ENCODE measurements at places on chromosomes 2 and 18. TPM values are rescaled to one million over a fixed set of nuclear protein-coding genes. Genes with fewer than 3 reads are reported as not detected.

GRCh38 chr18:74518456-74519295 lies 15.6 kb upstream of the CNDP1 start:
- DNase-seq: no peak

DNA sequence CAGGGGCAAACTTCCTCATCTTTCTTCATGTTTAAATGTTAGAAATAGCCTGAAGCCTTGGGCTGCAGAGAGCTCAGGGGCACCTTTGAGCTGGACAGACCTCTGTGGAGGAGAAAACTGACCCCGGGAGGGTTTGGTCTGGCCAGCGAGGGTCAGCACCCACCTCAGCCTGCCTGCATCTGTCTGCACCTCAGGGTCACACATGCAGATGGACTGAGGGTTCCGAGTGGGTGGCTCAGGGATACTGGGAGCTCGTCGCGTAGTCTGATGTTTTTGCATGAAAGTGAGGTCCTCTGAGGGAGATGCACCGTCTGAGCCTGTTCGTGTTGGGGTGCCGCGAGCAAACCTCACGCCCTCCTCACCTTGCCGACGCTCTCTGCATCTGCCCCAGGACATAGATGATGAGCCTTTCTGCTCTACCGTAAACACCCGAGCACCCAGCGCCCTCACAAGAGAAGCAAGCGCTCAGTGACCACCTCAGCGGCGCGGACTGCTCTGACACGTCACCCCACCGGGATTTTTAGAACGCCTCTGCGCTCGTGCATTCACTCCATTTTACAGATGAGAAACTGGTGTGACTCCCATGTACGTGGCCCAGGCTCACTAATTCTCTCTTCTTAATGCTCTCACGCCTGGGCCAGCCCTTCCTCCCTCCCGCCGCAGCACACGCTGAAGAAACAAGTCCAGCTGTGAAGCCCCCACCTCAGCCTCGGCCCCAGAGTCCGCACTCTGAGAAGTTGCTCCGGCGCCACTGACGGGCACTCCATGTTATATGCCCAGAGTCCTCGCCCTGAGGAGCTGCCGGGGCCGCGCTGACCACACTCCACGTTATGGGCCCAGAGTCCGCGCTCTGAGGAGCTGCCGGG lies 9.5 kb downstream of the KCNG2 start:
- no peak for DNase-seq

DNA sequence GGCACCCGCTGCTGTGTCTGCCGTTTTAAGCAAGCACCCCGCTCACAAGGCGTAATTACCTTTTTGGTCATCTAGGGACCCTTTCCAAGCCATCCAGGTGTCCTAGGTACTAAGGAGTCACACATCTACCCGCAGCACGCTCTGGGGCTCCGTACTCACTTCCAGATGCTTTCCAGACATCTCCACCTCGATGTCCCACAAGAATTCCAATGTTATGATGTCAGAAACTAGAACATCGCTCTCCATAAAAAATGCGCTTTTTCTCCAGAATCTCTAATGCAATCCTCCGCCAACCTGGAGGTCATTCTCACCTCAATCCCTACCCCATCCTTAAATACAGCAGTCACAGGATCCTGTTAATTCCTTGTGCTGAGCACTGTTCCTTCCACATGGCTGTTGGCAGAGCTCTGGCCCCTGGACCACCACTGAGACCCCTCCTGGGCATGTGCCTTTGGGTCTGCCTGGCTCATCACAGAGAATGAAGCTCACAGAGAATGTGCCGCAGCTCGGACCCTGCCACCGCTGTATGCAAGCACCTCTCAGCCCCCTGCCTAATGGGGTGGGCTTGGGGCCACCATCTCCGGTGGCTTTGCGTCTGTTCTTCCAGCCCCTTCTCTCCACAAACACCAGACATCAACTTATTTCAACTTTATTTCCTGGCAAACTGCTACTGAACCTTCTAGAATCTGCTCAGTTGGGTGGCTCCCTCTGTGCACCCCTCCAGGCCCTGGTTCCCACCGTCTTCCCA lies 4.6 kb upstream of the PXDN start:
- no peak for DNase-seq

DNA sequence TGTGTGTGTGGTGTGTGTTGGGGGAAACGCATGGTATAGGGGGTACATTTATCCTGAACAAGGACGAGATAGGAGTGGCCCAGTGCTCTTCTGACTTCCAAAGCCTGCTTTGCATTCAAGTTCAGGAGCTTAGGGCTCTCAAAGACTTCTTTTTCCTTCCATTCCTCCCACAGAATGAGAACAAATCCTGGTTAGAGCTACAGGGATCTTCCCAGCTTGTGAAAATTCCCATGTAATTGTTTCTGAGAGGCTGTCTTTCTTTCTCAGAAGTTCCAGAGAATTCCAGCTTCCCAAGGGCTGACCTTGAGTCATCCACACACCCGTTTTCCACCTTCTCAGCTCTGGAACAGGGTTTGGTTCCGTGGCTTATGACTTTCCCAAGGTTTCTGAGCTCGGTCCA lies 38.9 kb downstream of the FASTKD2 start:
- no peak for DNase-seq

- no peak for DNase-seq
Measured at GRCh38 chr18:50562686-50563085, 2.8 kb downstream of the MAPK4 start.

GRCh38 chr2:126658905-126659561 lies 3.1 kb downstream of the GYPC start:
- peak; percentile 72 for DNase-seq

DNA sequence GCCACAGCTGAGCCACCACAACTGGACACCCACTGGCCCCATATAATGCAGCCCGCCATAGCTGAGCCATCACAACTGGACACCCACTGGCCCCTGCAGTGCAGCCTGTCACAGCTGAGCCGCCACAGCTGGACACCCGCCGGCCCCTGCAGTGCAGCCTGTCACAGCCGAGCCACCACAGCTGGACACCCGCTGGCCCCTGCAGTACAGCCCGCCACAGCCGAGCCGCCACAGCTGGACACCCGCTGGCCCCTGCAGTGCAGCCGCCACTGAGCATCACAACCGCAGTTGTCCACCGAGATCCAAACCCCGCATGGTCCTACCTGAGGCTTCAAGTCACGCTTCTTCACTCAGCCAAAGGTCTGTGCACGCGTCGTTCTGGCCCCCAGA lies 134.2 kb downstream of the PXDN start:
- DNase-seq: no peak

DNA sequence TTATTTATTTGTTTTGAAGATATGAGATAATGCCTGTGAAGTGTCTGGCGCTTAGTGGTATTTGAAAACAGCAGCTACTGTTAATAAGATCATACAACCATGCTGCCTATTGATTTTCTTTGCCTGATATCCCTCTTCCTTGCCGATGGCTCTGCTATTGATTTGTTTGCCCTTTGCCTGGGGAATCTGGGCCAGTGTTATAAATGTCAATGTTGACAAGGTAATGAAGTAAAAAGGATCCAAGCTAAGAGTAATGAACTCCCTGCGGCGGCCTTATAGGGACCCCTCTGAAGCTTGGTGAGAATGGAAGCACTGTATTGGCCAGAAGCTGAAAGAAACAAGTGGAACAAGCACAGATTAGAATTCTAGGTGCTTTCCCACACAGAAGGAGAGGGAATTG lies 854.6 kb downstream of the CNTNAP5 start:
- DNase-seq: no peak

- no peak for DNase-seq
Measured at GRCh38 chr2:64400105-64400728, 53.7 kb upstream of the LGALSL start.

- DNase-seq: peak; percentile 59
Measured at GRCh38 chr2:232418466-232419244, 12.0 kb downstream of the ALPG start.

DNA sequence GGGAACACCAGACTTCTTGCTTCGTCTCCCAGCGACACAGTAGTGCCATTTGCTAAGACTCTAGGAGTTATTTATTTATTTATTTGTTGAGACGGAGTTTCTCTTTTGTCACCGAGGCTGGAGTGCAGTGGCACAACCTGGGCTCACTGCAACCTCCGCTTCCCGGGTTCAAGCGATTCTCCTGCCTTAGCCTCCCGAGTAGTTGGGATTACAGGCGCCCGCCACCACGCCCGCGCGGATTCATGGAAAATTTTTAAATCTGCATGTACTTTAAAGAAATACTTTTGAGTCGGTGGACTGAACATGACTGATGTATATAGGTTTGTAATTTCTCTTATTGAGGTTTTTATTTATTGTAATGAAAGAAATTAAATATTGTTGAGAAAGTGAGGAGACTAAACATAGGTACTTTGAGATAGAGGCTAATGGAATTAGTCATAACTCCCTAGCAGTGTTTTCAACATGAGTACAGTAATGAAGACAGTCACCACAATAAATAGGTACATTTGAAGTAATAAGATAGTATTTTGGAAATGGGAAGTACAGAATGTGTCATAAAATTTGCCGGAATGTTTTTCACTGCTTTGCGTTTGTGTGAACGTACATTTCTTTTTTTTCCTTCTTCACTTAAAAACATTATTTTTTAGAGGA lies 983 bp downstream of the MTX2 start:
- no peak for DNase-seq

- DNase-seq: no peak
Measured at GRCh38 chr18:70310560-70311320, 21.9 kb downstream of the SOCS6 start.

DNA sequence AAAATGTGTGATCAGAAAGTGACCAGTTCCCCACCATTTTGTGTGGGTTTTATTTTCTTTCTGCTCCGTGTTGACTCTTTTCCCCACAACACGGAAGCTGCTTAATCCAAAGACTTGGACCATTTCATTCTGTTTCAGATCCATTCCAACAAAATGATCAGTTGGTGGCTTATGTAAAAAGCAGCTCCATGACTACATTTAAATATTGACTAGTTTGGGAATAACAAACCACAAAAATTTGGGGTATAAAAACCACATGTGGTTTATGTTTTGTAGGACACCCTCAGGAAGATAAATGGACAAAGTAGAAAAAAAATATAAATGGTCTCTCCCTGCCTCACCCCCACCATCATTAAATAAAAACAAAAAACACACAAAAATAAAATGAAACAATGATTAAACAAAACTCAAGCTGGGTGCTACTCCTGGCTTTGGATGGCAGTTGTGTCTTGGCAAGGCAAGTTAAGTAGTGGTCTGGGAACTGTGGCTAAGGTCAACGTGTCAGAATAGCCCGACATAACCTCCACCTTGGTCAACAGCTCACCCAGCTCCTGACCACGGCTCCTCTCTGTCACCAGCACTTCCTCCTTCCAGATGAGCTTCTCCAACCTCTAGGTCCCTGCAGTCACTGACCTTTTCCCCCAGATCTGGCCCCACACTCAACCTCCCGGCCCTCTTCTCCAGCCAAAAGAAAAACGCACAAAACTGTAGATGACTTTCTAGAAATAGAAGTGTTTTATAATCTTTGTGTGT lies 12.8 kb upstream of the WIPF1 start:
- DNase-seq: no peak

- DNase-seq: no peak
Measured at GRCh38 chr2:75094405-75094804, 104.9 kb downstream of the TACR1 start.

DNA sequence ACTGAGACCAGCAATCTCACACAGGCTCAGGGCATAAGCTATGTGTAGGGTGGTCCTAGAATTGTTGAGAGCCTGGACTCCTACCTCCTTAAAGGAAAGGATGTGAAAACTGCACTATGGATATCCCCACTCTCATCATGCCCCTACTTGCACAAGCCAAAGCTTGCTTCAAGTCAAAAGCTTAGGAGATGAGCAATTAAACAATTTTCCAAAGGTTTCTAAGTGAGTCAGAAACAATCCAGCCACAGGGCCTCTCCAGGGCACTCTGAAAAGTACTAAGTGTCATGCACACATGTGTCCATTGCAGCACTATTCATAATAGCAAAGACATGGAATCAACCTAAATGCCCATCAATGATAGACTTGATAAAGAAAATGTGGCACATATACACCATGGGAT lies 215.4 kb downstream of the AFF3 start:
- no peak for DNase-seq

DNA sequence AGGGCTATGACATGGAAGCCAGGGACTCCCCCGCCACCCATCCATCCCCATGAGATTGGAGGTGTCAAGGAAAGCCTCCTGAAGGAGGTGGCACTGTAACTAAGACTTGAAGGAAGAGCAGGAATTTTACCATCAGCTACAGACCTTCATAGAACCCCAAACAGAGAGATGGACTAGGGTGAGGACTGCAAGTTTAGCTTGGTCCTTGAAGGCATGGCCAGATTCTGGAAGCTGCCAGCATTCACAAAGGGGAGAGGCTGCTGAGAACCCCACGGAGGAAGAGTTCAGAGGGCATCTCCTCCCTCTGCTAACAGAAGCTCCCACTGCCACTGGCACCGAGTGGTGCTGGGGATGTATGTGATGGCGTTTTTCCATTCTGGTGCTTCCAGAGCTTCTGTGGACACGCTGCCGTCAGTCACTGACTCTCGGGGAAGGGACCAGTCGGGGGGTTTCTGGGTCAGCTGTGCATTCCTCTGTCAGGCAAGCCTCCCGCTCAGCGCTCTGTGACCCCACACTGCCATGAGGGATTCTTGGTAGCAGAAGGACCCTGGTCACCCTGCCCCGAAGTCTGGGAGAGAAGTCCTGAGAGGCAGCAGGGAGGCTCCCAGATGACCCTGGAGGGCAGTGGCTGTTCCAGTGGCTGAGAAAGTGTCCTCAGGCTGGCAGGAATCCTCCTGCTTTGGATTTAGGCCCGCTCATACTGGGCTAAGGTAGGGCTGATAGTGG lies 18.1 kb downstream of the TMEM185B start:
- DNase-seq: no peak

GRCh38 chr2:237475704-237476141 lies 11.3 kb upstream of the MLPH start:
- DNase-seq: peak; percentile 28

- DNase-seq: no peak
Measured at GRCh38 chr2:210715560-210716082, 159.2 kb downstream of the CPS1 start.

DNA sequence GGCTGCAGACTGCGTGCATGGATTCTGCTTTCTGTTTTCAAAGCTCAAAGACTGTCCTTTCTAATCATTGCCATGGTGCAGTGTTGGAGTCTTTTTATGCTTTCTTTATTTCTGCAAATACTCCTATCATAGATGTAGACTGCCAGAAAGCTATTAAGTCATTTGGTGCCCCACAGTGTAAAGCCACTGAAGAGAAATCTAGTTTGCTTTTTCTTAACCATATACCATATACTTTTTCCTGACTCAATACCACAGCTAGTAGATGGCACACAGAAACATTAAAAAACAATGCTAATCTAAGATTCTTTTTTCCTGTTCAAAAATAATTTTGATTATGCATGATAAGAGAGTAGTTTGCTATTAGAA lies 109.9 kb upstream of the RAB27B start:
- no peak for DNase-seq

GRCh38 chr2:86562485-86562921 lies 740 bp downstream of the CHMP3 start:
- DNase-seq: no peak

Gene TMEM185B
- 24.2 TPM for total RNA-seq

Gene LYPD1
- total RNA-seq: not detected

Gene PRSS56
- not detected for total RNA-seq

Gene ATIC
- total RNA-seq: 344 TPM

Gene RNASEH1
- 39.4 TPM for total RNA-seq

Gene LDLRAD4
- 27.4 TPM for total RNA-seq

Gene FAM237A
- not detected for total RNA-seq

Gene BUB1
- 80.4 TPM for total RNA-seq

Gene CCDC121
- 0.60 TPM for total RNA-seq

Gene DHRS9
- total RNA-seq: not detected

Gene ADGRF3
- total RNA-seq: 5.2 TPM

Gene TIMM21
- 79.0 TPM for total RNA-seq

Gene REG1B
- total RNA-seq: not detected

Gene KCNE4
- total RNA-seq: not detected

Gene AFF3
- total RNA-seq: 2.6 TPM

Gene DNAJC10
- total RNA-seq: 57.0 TPM

Gene LYG2
- not detected for total RNA-seq
